Esophagus muscularis mucosa (tissue), 4 donors: ENCODE measurements at places on chromosomes 3 and 15. TPM values are rescaled to one million over a fixed set of nuclear protein-coding genes. Genes with fewer than 3 reads are reported as not detected.

DNA sequence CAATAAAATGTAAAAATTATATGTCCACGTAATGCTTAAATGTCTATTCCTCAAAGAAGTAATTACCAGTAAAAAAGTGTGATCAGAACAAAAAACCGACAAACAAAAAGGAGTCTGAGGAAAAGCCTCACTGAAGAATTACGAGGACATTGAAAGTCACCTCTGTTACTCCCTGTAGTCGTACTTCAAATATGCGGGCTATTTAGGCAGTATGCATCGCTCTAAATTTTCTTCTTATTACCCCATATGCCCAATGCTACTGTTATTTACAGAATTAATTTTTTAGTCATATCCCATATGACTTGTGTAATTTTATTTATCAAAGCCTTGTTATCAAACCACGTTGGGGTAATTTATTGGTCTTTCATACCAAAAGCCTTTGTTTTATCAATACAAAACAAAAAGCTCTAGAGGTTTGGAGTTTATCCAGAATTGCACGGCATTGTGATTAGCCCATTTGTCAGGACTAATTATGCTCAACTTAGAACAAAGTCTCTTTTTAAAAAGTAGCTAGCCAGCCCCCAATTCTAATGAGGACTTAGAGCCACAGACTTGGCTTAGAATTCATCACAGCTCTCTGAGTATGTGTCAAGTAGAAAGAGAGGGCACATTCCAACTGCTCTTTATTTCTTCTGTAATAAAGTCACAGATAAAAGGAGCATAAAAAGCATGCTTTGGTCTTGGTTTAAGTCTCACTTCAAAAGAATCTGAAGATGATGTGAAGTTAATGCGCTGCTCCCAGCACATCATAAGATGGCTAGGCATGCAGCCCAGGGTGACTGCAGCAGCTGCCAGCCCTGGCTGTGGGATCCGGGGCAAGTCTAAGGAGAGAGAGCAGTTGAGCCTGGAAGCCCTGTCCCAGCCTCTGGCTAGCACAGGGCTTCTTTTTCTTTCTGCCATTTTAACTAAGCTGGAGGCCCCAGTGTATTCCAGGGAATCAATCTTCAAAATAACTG, 521.0 kb downstream of the GABRG3 start:
- peak; percentile 57 for DNase-seq

DNA sequence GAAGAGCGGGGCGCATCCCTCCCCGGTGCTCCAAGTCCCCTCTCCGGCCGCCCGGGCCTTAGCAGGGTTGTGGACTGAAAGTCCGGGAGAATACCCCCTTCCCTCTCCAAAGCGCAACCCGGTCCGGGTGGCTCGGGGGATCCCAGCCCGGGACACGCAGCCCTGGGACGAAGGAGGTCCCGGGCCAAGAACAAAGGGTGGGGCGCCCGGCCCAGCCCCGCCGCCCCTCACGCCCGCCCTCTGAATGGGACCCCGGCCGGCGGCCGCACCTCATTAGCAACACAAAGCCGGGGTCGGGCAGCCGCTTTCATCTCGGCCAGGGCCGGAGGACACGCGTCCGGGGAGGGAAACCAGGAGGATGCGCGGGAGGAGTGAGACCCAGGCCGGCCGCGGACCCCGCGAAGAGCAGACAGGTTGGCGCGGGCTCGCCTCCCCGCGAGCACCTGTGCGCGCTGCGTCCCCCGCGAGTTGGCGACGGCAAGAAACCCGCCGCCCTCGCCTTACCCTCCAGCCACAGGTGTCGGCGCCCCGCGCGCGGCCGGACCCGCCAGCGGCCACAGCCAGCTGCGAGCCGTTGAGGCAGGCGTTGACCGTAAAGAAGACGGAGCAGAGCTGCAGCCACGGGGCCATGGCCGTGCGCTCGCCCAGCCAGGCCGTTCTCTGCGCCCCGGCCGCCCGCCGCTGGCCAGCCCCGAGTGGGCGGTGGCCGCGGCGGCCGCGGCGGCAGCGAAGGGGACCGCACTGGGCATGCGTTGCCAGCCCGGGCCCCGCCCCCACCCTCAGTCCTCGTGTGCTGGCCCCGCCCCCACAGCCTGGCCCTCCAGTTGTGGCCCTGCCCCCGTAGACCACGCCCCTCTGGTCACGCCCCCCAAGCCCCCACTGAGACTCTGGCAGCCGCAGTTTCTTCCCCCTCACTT, at the start of gene IL17RD:
Gene IL17RD (minus strand): TSS at position 697 of the 917 bp plus-strand sequence. CDS start 67 bp downstream, at position 630.
- DNase-seq, result no peak

- no peak for DNase-seq
Observed at GRCh38 chr3:14145236-14145635, 20.4 kb downstream of the TMEM43 start.

GRCh38 chr3:171458864-171459136, 1.4 kb downstream of the TNIK start:
- no peak for DNase-seq

DNAH12 gene
- under 0.01 TPM for total RNA-seq

DNA sequence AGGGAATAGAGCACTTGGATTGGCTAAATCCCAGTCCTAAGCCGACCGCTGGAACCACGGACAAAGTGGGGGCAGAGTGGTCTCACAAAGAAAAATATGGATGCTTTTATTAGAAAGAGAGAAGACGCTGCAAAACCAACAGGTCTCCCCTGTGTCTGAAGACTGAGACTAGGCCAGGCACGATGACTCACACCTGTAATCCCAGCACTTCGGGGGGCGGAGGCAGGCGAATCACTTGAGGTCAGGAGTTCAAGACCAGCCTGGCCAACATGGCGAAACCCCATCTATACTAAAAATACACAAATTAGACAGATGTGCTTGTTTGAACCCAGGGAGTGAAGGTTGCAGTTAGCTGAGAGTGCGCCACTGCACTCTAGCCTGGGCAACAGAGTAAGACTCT, 61.8 kb downstream of the ZDHHC19 start:
- DNase-seq, result no peak

DNA sequence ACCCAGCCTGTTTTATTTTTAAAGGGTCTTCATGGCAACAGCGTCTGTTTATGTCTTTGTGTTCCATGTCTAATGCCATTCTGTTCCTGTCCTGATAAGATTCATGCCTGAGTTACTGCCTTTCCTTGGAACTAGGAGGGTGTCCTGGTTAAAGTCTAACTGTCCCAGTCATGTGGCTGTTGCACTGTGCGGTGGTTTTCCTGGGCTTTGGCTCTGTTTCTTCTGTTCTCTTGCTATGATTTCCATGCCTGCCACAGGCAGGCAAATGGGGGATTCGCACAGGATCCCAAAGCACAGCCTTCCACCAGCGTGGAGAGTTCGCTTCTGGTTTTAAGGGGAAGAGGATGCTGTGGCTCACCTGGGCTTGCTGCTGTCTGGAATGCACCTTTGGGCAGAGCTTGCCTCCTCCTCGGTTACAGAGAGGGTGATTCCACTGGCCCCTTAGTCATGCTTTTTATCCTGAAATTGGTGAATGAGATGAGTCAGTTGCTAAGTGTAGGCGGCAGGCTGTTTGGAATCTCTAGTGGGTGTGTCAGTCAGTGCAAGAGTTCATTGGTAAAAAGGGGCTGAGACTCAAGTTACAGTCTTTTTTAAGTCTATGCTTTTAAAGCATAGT, 86.8 kb downstream of the CCK start:
- DNase-seq, result no peak

DNA sequence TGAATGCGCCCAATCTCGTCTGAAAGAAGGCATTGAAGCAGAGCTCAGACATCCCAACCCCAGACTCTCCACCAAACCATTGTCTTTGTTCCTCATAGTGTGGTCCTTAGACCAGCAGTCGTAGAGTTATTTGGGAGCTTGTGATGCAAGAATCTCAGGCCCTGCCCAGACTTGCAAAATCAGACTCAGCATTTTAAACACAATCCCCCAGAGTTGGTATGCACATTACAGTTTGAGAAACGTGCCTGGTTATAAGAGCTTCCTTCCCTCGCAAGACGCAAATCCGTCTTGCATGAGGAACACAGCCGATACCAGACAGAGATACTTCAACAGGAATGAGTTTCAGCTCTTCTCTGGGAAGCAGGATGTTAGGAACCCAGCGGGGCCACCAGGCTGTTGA, 38.9 kb upstream of the IREB2 start:
- no peak for DNase-seq

RBP2 gene
- not detected for total RNA-seq

DNA sequence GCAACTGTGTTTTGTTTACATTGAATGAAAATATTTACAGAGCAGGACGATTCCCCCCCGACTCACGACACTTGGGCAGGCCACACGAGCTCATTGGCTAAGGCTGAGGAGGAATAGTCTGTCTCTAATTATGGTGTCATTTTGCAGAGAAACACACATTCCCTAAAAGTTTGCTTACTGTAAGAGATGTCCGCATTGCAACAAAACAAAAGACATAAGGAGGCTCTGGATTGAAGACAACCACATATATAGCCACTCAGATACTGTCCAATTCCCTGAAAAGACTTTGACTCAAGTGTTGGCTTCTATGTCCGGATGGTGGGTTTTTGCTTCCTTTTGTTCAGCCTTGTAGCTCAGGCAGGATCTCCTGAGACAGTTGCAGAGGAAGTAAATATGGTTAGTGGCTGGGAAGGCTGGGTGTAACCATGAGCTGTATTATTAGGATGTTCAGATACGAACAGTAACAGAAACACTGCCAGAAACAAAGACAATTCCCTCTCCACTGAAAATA, 170.4 kb downstream of the KLHL25 start:
- no peak for DNase-seq

NEIL1 gene
- 14.1 TPM for total RNA-seq

DNA sequence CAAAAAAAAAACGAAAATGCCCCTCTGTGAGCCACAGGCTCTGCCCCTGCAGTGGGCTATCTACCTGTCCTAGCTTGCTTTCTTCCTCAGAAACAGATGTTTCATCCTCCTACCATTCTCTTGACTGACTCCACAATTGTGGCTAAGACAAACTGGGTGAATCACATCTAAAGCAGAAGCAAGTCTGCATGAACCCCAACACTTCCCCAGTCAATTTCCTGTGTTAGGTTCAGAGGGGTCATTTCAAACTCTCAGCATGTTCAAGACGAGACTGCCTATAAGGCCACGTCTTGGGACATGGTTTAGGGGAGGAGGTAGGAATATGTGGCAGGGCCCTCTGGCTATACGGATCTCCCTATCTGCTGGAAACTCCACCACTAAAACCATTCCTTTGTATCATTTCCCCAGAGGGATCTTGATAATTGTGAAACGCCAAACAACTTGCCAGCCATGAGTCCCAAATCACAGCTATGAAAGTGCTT, 28.6 kb upstream of the ANKDD1A start:
- no peak for DNase-seq

- no peak for DNase-seq
Observed at GRCh38 chr15:89143503-89144162, 55.4 kb downstream of the ABHD2 start.

MESP2 gene
- not detected for total RNA-seq

TBC1D23 gene
- 27.1 TPM for total RNA-seq

KBTBD12 gene
- total RNA-seq, result 6.0 TPM

- DNase-seq, result no peak
Observed at GRCh38 chr3:196339493-196340254, 1.5 kb upstream of the TM4SF19 start.

DNA sequence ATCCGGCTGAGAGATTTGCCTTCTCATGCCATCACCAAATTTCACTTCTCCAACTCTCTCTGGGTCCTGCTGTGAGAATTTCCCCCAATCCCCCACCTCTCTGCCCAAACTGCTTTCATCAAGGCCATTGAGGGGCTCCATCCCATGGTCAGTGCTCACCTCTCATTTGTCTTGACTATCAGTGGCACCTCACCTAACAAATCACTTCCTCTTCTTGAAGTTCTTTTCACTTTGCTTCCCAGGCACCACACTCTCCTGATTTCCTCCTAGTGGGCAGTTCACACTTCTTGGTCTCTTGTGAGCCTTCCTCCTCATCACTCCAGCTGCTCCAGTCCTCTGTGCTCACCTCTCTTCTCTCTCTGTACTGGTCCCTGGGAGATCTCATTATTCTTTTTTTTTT, 169.6 kb downstream of the OPA1 start:
- no peak for DNase-seq

GRCh38 chr3:53003320-53003719, 42.6 kb downstream of the SFMBT1 start:
- DNase-seq, result no peak

DNA sequence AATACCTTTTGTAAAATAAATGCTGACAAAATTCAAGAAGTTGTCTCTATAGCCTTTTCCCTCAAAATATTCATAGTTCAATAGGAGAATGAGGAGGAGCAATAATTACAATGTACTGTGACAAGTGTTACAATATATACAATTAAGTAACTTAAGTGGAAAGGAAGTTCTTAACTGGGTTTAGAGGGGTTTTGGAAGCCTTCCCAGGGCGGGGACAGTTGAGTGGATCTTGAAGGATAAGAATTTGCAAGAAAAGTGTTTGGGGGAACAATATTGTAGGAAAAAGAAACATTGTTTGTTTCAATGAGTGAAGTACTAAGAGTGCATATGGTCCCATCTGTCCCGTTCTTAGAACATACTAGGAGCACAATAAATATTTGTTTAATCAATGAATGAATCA, 165.2 kb upstream of the PLSCR5 start:
- DNase-seq, result no peak

GRCh38 chr15:32871883-32872282, 154.1 kb downstream of the GREM1 start:
- no peak for DNase-seq

DNA sequence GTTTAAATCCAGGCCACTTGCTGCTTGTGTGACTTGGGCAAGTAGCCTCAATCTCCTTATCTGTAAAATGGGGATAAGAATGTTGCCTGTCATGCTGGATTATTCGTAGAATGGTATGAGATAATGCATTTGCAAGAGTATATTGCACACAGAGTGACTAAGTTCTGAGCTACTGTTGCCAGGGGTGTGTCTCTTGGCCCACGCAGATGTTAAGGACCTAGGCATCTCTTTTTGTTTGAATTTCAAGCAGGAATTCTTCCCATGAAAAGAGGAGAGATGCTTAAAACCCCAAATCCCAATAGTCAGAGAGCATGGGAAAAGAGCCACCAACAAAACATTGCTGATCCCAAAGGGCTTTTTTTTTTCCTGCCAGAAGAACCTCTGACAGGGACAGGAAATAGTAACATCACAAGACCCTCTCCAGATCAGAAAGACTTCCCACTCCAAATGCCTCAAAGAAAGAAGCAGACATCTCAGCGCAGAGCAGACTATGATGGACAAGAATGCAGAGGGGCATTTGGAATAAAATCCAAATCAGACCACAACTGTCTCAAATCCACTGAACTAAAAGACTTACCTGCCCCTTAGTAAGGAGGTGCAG, 90.5 kb downstream of the MRPL46 start:
- no peak for DNase-seq

LRRC2 gene
- 0.32 TPM for total RNA-seq

CAMKV gene
- total RNA-seq, result not detected

GRCh38 chr3:183439515-183439914, 11.1 kb upstream of the MCF2L2 start:
- DNase-seq, result no peak

CACNA2D3 gene
- total RNA-seq, result 3.6 TPM

GRCh38 chr3:125442506-125442905, 67.4 kb upstream of the ZNF148 start:
- DNase-seq, result no peak

- DNase-seq, result no peak
Observed at GRCh38 chr3:33237439-33237838, 18.8 kb upstream of the SUSD5 start.

GRCh38 chr15:38857814-38858213, 293.2 kb upstream of the RASGRP1 start:
- DNase-seq, result no peak
